ENCODE measurements at places on chromosomes 6 and 20.

DNA sequence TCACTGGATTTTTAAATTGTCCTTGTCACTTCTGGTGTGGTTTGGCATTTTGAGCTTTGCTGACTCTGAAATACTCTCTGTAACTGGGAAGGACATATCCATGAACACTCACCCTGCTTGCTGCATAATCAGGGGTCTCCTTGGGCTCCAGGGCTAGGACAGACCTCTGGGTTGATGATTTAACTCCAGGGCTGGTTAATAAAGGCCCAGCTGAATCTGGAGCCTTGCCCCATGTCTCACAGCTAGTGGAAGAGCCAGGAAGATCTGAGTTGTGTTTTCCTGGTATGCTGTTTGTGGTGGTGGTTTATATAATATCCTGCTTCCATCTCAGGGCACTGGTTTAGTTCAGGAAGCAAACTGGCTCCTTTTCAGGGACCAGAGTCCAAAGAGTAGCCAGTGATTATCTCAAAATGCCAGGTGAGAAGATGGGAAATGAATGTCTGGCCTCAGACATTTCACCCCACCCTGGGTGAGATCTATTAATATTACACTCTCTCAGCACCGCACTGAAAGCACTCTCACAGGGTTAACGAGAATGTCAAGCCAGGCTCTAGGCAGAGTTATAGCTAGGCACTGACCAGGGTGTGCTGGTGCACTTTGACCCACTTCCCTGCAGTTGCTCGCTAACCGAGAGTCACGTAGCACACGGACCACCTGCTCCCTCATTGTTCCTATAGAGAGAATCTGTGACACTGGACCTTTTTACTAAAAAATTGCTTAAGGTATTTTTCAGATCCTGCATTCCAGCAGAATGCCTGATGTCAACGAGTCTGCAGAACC, 90.1 kb upstream of the SLC22A16 start:
- DNase-seq, result no peak

GRCh38 chr6:19472850-19473249, 364.3 kb upstream of the ID4 start:
- DNase-seq, result no peak

DNA sequence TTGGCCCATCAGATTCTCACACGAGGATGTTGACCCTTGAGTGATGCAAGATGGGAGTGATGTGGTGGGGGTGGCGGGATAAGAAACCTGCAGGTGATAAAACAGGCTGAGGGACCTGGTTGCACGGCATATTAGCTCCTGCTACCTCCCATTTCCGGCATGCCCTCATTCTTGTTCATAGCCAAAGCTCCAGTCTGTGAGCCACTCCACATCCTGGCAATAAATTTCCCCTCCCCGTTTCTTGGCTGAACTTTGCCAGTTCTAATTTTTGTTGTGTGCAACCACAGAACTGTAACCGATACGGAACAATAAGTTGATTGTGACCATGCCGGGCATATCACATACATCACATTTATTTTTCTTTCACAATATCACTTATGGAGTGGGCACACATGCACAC, 41.6 kb upstream of the NFATC2 start:
- no peak for DNase-seq

DNA sequence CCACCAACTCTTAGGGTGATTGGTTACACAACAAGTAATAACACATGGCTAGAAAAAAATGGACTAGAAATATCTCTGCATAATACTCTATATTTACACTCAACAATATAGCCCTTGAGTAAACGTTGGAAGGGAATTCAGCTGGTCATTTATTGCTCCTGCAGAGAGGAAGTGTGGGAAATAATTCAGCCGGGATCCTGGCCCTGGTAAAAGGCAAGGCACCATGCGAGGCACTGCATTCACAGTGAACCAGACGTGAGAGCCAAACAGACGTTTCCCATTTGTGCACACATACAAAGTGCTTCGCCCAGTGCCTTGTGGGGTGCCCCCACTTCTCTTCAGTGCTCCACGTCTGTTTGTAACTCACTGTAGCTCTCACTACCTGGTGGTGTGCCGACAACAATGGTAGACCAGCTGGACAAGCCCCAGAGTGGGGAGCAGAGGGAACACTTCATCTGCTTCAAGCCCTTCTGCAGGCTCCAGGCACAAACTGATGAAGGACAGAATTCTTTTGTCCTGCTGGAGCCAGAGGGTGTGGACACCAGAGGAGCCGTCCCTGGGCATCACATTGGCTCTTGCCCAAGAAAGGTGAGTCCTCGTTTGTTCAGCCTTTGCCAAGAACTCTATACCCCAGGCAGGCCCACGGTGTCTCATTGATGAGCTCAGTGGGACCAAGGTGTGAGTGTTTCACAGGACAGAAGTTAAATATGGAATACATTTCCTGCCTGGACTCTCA, 18.8 kb downstream of the SYNDIG1 start:
- no peak for DNase-seq
